ENCODE measurements at places on chromosomes 5 and 9.

GRCh38 chr5:172944741-172945140 is 14.5 kb upstream of the RPL26L1 start:
- peak; percentile 18 for DNase-seq

DNA sequence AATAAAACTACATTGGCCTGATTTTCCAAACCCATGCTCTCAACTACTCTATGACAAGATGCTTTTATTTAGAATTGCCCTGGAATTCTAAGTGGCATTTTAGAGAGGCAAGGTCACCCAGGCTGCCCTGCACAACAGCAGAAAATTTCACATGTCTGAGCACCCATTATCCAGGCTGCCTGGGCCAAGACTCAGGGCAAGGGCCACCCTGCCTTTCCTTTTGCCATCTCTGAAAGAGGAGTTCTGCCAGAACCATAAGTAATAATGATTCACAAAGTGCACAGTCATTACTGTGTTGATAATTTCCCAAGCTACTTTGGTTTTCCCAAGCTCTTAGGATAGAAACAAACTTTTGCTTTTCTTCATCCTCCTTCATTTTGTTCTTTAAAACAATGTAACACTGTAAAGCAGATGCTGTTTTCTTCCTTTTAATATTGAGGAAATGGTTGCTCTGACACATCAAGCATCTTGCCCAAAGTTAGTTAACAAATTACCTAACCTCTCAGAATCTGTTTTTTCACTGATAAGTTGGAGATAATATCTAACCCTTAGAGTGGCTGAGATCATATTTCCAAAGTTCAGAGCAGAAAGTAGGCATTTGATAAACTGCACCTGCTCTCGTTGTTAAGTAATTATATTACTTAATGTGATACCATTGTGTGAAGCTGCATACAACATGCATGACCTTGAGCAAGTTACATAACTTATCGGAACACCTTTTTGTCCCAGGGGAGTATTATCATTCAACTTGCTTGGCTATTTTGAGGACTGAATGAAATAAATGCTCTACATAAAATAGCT is 325.6 kb downstream of the PRELID2 start:
- peak; percentile 52 for DNase-seq

DNA sequence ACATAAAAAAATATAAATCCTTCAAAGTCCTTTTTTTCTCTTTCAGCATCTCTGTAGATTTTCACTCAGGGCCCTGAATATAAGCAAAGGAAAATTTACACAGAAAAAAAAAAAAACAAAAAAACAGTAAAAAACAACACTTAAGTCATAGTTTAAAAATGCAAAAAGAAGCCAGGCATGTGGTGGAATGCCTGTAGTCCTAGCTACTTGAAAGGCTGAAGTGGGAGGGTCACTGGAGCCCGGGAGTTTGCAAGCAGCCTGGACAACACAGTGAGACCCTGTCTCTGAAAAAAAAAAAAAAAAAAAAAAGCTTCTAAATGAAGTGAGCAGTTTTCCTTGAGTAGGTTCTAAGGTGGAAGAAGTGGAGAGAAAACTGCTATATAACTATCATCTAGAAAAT is 55.0 kb upstream of the BNC2 start:
- peak; percentile 51 for DNase-seq

DNA sequence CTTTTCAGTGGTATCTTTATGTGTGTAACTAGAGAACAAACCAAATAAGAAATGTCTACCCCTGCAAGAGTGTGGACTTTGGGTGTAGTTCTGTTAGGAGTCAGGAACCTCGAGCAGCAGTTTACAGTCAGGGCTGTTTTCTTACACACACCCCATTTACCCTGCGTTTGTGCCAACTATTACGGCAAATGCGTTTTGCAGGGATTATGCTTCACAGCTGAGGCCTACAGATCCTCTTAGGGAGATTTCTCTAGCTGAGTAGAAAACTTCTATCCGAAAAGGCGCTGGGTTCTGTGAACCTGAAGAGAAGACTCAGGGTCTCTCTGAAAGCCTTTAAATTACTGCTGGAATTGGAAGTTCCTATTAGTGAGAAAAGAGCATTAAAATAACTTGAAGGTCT is 51.4 kb downstream of the ACER2 start:
- DNase-seq: no peak

GRCh38 chr5:15452781-15453180 is 47.2 kb upstream of the FBXL7 start:
- DNase-seq: peak; percentile 57

GRCh38 chr9:7320139-7320538 is 479.4 kb downstream of the DMAC1 start:
- DNase-seq: peak; percentile 69

DNA sequence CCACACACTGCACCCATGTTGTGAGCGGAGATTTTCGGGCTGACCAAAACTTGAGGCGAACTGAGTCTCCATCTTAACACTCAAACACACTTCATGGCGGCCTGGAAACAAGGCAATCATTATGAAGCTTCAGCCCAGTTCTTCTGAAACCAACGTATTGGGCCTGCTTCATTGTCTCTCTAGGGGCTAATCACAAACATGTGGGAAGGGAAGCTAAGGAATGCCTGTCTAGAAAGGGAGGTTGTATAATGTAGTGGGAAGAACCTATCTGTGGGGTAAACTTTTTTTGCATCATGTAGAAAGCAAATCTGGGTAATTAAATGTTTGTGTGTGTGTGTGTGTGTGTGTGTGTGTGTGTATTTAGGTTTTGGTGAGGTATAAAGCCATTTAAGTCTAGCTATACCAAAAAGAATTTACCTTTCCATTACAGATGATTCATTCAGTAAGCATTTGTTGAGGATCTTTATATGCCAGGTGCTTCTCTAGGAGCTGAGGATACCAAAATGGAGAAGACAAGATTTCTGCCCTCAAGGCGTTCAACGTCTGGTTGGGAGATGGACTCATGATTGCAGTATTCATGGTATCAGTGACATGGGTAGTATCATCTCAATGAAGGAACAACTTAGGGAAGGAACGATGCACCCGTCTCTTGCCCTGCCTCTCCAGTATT is 29.4 kb downstream of the SLC1A3 start:
- no peak for DNase-seq

DNA sequence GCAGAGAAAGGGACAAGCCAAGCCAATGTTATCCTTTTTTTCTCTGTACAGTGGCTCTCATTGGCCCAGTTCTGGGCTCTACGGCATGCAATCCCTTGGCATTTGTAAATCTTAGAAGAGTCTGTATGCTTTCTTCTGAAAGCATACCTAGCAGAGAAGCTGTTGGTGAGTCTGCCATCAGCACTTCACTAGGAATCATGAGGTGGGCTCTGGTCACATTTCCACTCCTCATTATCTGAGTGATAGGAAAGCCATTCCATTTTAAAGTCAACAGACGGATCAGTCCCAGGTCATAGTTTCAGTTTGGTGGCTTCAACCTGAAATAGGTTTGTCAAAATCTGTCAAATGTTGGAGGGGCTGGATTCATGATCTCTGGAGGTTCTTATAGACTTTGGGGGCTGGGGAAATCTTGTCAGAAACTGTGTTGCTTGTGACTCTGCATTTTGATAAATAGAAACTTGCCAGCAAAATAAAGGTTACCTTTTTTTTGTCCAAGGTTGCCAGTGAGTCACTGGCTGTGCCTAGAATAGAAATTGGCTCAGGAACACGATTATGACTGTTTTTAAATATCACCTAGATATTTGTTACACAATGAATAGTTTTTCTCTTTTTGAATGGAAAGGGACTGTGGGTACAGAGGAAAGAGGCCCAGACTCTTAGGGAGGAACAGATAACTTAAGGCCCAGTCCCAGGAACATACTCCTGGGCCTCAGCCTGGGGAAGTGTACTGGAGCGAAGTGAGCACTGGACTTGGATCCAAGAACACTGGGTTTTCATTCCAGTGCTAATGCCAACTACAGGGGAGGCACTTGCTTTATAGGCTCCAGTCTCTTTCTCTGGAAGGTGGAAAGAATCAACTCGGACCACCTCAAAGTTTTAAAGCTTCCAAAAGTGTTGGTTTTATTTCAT is 183.1 kb downstream of the NMUR2 start:
- no peak for DNase-seq

DNA sequence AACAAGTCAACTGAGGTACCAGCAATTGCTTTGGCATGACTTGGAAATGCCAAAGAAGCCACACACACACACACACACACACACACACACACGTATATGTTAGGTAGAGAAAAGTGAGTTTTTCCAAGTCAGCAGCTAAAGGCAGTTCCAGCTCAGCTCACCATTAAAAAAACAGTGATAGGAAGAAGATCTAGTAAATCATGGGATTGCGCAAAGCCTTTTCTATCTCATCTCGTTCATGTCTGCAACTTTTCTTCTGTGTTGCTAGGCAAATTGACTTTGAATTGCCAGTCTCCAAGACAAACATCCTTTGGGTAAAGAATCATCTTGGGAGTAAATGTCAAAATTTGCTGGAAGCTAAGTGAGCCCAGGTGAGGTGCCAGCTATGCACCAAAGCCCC is 500.1 kb downstream of the ENC1 start:
- DNase-seq: peak; percentile 15
